ENCODE measurements at places on chromosomes 6 and 20.

- no peak for DNase-seq
Observed at GRCh38 chr6:154352898-154353585, 3.6 kb downstream of the IPCEF1 start.

DNA sequence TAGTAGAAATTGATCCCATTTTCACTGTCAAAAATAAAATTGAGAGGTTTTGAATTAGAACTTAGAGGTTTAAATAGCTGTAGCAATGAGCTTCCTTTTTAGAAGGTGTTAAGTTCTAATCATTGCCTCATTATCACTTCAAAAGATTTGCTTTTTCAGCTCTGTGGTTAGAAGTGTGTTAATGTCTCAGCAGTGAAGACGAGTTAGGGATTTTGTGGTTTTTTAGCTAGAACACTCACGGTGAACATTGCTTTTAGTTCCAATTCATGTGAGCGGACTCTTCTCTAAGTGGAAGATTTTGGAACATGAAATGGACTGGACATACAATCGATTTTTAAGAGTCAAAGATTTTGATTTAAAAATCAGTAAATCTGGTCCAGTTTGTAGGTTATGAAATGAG, 12.7 kb upstream of the IFNGR1 start:
- no peak for DNase-seq

- DNase-seq, result no peak
Observed at GRCh38 chr6:50549026-50549425, 164.3 kb upstream of the TFAP2D start.

- no peak for DNase-seq
Observed at GRCh38 chr20:47663354-47664067, 121.8 kb downstream of the SULF2 start.

GRCh38 chr6:156387472-156387871, 389.7 kb upstream of the ARID1B start:
- DNase-seq, result no peak

DNA sequence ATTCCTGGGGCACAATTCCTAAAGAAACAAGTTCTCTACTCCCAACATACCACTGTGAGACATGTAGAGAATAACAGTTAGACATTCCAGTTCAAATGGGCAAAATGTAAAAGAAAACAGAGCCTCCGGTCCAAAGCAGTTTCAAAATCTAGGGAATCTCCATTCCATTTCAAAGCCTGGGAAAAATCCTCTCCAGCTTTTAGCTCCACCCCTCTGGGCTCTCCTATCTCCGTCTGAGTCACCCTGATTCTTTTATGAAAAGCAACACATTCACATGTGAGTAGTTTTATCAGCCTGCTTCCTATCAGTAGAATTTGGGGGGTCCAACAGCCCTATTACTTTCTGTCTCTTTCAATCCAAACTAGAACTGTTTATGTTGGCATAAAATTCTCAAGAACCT, 3.7 kb downstream of the CSNK2A1 start:
- no peak for DNase-seq

- DNase-seq, result no peak
Observed at GRCh38 chr6:14353798-14354197, 236.2 kb downstream of the CD83 start.

GRCh38 chr6:15901141-15902115, 227.5 kb upstream of the MYLIP start:
- DNase-seq, result no peak

Measured in NCI-H1436 treated with DMSO at 0.1 percent for 48 hours (cell line).